ENCODE measurements at places on chromosomes 11 and 22.

DNA sequence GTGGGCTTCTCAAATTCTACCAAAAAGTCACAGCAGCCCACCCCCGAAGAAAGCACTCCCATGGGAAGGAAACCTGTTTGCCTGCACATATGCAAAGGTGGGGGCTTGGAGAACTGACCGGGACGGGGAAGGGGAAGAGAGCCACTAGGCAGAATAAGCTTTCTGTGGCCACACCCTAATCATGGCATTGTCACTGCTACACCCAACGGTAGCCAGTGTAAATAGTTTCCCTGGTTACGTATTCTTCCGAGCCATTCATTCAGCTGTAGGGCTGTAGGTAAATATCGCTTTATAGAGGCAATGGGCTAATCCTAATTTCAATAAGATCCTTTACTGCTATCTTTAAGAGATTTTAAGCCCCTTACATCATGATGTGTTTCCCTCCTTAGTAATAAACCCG is 61.7 kb downstream of the PRDM11 start:
- no peak for DNase-seq

DNA sequence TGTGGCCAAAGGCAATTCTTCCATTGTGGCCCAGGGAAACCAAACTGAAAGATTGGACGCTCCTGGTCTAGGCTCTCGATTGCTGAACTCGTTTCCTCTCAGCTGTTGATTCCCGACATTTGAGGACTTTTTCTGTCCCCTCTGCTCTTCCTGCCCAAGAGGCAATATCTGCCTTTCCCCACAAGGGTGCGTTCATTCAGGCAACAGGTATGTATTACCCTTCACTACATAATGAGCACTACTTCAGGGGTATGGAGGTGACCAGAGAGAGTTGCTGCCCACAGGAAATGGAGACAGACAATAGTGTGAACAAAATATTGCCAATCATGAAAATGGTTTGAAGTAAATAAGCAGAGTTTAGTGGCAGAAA is 8.2 kb downstream of the PTH start:
- no peak for DNase-seq

DNA sequence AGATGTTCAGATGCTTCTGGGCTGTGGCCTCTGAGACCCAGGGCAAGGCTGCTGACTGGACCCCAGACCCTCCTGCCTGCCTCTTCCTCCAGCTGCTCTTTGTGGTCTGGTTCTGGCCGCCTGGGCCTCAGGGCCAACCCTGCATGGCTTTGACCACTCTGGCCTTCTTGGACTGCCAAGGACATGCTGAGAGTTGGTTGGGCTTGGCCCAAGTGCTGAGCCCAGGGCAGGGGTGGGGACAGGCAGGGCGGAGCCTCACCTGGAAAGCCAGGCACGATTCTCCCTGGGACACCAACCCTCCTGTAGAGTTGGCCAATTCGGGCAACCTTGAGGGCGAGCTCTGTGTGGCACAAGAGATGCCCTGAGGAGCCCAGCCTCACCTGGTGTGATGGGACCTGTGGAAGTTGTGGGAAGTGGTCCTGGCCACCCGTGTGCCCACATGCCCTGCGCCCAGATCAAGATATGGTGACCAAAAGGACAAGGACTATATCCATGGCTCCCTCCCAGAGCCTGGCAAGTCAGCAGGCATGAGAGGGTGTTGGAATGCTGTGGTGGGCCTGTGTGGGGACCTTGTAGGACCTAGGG is 11.6 kb downstream of the TANGO2 start:
- DNase-seq: no peak

GRCh38 chr11:28763151-28763550 is 655.0 kb downstream of the METTL15 start:
- no peak for DNase-seq

- no peak for DNase-seq
Observed at GRCh38 chr11:125257751-125258150, 93.2 kb downstream of the PKNOX2 start.

DNA sequence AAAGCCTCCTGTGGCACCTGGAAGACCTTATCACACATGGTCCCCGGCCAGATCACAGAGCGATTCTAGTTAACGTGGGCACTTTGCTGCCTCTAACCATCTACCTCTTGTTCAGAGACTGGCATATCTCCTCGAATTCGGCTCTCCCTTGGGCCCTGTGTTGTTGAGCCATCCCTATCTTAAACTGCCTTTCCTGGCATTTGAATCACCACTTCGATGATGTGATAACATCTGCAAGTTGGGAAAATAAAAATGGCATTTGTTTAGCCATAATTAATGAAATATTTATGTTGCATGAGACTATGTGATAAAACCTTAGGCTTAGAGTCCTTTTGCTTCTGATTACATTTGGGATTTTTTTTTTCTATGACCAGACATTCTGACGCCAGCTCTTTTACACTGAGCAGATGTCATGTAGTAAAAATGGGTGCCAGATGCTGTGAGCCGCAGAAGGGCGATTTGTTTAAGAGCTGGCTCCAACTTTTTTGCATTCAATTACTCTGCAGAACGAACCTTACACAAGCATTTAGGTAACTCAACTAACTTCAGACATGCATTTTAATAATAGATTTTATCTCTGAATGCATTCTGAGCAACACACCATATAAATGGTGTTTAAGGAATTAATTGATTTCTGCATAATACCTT is 58.5 kb upstream of the PARVA start:
- no peak for DNase-seq

DNA sequence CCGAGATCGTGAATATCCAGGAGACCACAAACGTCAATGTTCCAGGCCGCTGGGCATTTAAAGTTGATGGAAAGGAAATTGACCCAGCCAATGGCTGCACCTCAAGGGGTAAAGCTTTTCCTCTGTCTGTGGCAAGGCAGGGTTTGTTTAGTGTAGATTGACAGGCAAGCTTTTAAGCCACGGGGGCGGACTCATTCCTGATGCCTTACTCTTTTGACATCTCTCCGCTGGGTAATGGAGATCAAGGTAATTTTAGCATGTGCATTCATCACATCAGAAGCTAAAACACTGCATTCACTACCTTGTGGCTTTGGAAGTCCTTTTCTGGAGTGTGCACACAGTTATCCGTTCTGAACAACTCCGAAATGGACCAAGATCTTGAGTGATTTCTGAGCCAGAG is 12.6 kb downstream of the TECTA start:
- no peak for DNase-seq

DNA sequence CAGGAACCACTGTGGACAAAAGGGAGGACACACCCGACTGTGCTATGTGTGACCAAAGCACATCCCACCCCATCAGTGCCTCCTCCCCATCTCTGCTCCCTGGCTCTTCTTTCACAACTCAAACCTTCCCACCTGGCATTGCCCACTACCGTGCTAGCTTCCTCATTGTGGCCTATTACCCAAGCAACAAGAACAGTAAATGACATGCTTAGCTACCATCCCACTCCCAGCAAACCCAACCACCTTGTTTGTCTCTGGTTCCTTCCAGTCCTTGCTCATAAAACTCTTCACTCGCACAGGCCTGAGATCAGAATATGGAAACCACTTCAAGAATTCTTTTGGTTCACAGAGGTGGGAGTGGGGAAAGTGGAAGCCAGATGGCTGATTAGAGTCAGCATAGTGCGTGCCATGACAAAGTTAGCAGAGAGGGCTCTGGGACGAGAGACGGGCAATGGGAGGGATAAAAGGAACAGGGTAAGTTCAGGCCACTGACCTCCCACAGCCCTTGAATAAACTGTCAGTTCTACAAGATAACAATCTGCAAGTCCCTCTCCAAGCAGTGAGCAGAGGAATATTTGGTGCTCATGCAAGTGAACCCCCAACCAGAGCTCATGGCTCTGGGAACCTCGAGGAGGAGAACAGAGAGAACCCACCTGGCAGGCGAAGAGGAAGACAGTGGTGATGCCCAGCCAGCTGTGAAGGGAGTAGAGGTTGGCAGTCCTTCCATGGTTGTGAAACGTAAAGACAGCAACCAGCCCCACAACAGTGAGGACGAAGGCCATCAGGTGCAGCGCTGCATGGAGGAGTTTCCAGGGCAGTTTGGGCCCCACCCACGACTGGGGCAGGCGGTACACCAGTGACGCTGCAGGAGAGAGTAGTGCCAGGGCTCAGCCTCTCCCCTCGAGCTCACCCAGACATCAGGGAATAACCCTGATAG is 8.3 kb downstream of the CYB561A3 start:
- DNase-seq: peak; percentile 94

DNA sequence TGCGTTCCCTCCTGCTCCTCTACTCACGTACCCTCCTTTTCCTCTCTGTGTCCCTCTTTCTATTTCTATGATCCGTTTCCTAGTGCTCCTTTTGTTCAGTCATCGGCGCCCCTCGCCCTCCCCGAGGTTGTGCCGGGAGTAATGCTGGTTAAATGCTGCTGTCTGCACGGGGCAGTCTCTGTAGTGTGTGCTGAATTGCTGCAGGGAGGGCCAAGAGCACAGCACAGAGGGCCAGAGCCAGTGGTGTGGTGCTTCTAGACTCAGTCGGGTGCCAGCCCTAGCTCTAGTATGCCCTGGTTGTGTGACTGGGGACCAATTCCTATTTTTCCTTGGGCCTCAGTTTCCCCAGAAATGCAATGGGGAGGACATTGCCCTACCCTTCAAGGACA is 98.3 kb downstream of the PKNOX2 start:
- no peak for DNase-seq

- DNase-seq: no peak
Observed at GRCh38 chr11:122743097-122743741, 87.7 kb downstream of the UBASH3B start.

DNA sequence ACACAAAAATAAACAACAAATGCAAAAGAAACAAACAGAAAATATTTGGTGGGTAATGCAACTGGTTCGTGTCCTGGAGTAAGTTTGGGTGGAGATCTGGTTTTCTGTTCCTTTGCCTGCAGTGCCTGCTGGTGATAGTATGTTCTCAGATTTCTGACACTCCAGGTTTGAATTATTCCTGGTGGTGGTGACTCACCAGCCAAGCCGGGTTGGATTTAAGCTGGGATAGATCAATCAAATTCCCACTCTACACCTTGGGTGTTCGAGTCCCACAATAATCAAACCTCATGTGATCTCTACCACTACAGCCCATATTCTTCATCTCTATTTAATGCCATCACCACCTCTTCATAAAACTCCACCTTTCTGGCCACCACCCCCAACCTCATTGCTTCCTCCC is 421.8 kb downstream of the NTM start:
- no peak for DNase-seq

DNA sequence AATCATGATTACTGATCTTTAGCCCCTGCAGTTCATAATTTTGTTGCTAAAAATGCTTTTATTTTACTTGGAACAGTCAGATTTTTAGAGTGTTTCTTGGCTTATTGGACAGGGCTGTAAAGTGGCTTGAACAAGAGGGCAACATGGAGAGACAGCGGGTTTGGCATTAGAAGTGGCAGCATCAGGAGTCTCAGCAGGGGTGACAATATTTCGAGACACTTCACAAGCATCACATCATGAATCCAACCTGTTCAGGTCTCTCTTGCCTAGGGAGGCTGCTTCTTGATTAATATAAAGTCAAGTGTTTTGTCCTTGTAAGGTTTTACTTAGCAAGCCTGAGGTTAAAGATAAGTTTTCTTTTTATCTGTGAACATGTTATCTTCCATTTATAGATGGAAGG is 2249.5 kb downstream of the LRRC4C start:
- no peak for DNase-seq

DNA sequence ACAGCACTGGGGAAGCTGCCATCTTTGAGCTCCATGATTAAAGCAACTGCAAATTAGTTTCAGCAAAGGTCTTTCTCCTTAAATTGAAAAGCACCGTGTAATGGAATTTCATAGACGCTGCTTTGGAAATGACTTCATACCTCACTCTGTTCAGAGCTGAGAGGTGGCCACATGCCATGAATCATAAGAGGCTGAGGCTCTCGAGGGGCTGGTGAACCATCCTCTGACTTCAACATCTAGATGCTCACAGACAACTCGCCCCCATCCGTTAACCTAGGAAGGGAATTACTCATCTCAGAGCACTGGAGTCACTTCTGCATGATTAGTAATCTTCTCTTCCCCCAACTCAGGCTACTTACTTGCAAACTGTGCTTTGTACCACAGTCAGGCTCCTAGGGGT is 122.3 kb downstream of the RCN1 start:
- DNase-seq: no peak

GRCh38 chr22:23893121-23893944 is 850 bp upstream of the MIF start:
- DNase-seq: no peak

DNA sequence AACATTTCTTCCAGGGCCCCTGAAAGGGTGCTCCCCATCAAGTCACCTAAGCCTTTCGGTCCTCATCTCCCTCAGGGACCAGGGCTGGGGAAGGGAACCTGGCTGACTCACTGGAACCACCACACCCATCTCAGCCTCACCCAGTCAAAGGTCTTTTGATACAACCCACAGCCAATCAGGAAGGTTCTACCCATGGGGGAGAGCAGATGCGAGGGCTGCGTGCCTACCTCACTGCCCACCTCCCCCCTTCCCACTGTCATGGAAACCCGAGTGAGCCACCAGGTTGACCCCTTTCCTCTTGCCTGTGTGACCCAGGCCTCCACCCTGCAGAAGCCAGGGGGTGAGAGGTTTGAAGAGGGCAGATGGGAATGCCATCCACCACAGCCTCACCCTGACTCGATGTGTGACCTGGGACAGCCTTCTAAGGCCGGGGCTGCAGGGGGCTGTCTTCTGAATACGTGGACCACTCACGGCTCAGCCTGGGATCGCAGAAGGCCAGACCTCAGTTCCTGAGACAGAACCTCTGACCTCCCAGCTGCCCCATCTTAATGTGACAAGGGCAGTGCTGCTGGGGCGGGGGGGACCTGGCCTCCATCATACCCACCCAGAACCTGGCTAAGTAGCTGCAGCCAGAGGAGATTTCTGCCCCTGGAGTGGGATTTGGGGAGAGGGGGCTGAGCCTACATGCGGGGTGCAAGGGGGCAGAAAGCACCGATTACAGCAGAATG is 2.7 kb downstream of the MDK start:
- no peak for DNase-seq

GRCh38 chr11:82871646-82872045 is 28.6 kb downstream of the PRCP start:
- DNase-seq: no peak

DNA sequence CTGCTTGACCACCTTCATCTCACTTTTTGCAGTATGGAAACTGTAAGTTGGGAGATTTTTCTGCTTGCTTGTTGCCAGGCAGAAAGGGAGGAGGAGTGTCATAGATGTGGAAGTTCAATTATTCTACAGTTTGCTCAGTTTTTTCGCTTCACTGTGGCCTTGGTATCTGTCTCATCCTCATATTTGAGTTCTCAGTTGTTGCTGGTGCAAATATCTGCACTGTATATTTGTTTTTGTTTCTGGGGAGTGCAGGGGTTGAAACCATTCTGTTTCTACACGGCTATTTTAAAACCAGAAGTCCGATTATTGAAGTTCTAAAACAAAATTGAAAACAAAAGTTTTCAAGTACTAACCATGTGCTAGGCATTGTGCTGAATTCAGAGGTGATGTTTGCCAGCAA is 153.4 kb downstream of the JRKL start:
- no peak for DNase-seq

GRCh38 chr11:104572279-104572678 is 326.0 kb downstream of the CASP12 start:
- no peak for DNase-seq

DNA sequence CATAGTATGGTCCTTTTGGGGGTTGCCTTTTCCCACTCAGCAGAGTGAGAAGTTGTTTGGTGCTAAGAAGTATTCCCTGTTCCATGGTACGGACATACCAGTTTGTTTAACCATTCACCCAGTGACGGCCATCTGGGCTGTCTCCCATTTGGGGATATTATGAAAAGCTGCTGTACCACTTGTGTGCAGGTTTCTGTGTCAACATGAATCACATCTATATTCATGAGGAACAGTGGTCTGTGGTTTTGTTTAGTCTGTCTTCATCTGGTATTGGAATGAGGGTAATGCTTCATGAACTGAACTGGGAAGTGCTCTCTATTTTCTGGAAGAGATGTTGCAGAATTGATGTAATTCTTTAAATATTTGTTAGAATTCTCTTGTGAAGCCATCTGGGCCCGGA is 89.5 kb downstream of the TRMU start:
- DNase-seq: no peak
